ENCODE measurements at places on chromosomes 5 and 9. TPM values are rescaled to one million over a fixed set of nuclear protein-coding genes. Genes with fewer than 3 reads are reported as not detected.

DNA sequence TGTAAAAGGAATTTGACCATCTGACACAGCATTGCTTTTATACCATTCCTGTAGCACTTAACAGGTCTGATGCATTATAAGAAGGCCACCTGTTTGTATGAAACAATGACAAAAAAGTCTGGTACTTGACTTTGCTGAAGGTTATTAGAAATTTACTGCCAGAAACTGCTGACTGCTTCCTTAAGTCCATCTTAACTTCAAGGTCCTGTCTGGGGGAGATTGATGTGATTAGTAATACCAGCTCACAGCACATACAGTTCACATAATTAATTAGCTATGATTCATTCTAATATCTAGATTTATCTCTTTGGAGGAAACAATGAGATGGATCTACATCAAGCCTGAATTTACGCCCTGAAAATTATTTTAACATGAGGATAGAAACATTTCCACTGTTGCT lies 49.6 kb upstream of the TEK start:
- H3K4me3 ChIP-seq, result no peak overlapping the region
- H3K27ac ChIP-seq, result no peak overlapping the region
- no peaks in the 10 kb centered on the region for H3K27me3 ChIP-seq
- no peaks in the 10 kb centered on the region for H3K4me1 ChIP-seq

GRCh38 chr5:111532886-111533582 lies 20.7 kb upstream of the STARD4 start:
- no peak overlapping the region for H3K27ac ChIP-seq
- no peaks in the 10 kb centered on the region for H3K27me3 ChIP-seq
- H3K4me3 ChIP-seq, result no peak overlapping the region
- no peaks in the 10 kb centered on the region for H3K36me3 ChIP-seq
- peaks cover 12% of the 10 kb centered on the region for H3K4me1 ChIP-seq

GRCh38 chr5:143311428-143311827 lies 92.1 kb downstream of the NR3C1 start:
- no peaks in the 10 kb centered on the region for H3K27me3 ChIP-seq
- no peak overlapping the region for H3K4me3 ChIP-seq
- H3K4me1 ChIP-seq, result no peaks in the 10 kb centered on the region
- no peak overlapping the region for H3K27ac ChIP-seq
- peaks cover 5% of the 10 kb centered on the region for H3K36me3 ChIP-seq

GRCh38 chr5:107290780-107291398 lies 379.8 kb downstream of the EFNA5 start:
- H3K36me3 ChIP-seq, result no peaks in the 10 kb centered on the region
- no peak overlapping the region for H3K27ac ChIP-seq
- H3K4me3 ChIP-seq, result no peak overlapping the region
- no peaks in the 10 kb centered on the region for H3K4me1 ChIP-seq

CLTA gene
- total RNA-seq, result 79.0 TPM

GARIN3 gene
- total RNA-seq, result not detected

FUT7 gene
- 5.8 TPM for total RNA-seq

DOK3 gene
- 4.8 TPM for total RNA-seq

PCDHGA10 gene
- total RNA-seq, result 0.43 TPM

DNA sequence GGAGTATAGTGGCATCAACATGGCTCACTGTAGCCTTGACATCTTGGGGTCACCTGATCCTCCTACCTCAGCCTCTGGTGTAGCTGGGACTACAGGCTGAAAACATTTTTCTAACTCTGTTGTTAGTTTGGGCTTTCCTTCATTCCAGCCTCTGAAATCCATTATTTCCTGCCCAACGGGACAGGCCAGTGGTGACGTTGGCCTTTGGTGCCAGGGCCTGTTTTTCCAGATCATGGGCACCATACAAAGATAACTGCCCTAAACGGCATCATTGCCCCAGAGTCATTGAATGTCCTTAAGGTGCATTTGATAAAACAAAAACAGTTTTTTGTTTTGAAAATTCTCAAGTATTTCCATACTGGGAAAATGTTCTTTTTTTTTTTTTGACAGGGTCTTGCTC lies 32.1 kb downstream of the PIK3R1 start:
- no peak for DNase-seq
- H3K4me3 ChIP-seq, result no peak overlapping the region
- H3K4me1 ChIP-seq, result peaks cover 45% of the 10 kb centered on the region
- no peaks in the 10 kb centered on the region for H3K36me3 ChIP-seq
- H3K27me3 ChIP-seq, result no peaks in the 10 kb centered on the region

DNA sequence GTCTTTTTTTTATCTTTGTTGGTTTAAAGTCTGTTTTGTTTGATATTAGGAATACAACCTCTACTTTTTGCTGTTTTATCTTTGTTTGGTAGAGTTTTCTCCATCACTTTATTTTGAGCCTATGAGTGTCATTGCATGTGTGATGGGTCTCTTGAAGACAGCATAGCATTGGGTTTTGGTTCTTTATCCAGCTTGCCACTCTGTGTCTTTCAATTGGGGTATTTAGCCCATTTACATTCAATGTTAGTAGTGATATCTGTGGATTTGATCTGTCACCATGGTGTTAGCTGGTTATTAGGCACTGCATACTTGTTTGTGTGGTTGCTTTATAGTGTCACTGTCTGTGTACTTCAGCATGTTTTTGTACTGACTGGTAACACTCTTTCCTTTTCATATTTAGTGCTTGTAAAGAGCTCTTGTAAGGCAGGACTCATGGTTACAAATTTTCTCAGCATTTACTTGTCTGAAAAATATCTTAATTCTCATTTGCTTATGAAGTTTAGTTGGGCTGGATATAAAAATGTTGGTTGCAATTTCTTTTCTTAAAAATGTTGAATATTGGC lies 845.5 kb downstream of the TLE4 start:
- no peaks in the 10 kb centered on the region for H3K36me3 ChIP-seq
- no peak overlapping the region for H3K27ac ChIP-seq
- no peak for DNase-seq
- no peaks in the 10 kb centered on the region for H3K27me3 ChIP-seq
- H3K4me3 ChIP-seq, result no peak overlapping the region

FRMD3 gene
- total RNA-seq, result 0.58 TPM

NPR3 gene
- total RNA-seq, result 0.73 TPM

- no peaks in the 10 kb centered on the region for H3K27me3 ChIP-seq
- no peak overlapping the region for H3K4me3 ChIP-seq
- no peak overlapping the region for H3K27ac ChIP-seq
- peaks cover 54% of the 10 kb centered on the region for H3K4me1 ChIP-seq
- DNase-seq, result no peak
These were observed 12.8 kb downstream of the UGCG start for GRCh38 chr9:111909444-111909843.

DNA sequence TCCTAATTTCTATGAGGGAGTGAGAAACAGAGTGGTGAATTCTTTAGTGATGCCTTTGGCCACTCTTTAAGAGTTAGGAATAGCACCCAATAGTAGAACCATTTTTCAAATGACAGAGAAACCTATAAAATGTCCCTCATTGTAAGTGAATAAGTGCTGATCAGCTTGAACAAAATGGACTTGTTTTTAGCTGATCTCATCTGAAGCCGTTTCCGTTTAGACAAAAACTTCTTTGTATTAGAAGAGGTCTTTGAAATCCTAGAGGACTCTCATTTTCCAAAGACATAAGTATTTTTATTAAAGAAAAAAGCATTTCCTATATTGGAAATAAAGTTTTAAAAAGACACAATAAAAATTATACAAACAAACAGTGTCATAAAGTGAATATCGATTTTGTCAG lies 273.9 kb downstream of the ARHGEF28 start:
- H3K4me3 ChIP-seq, result no peak overlapping the region
- no peak overlapping the region for H3K27ac ChIP-seq
- DNase-seq, result no peak
- H3K36me3 ChIP-seq, result no peaks in the 10 kb centered on the region
- H3K27me3 ChIP-seq, result peaks cover 11% of the 10 kb centered on the region
- no peaks in the 10 kb centered on the region for H3K4me1 ChIP-seq
